NCI-H1694 (cell line): ENCODE measurements at places on chromosomes 3 and 15.
A peak's percentile ranks its signal among the peaks of the same experiment; 100 is the strongest.

DNA sequence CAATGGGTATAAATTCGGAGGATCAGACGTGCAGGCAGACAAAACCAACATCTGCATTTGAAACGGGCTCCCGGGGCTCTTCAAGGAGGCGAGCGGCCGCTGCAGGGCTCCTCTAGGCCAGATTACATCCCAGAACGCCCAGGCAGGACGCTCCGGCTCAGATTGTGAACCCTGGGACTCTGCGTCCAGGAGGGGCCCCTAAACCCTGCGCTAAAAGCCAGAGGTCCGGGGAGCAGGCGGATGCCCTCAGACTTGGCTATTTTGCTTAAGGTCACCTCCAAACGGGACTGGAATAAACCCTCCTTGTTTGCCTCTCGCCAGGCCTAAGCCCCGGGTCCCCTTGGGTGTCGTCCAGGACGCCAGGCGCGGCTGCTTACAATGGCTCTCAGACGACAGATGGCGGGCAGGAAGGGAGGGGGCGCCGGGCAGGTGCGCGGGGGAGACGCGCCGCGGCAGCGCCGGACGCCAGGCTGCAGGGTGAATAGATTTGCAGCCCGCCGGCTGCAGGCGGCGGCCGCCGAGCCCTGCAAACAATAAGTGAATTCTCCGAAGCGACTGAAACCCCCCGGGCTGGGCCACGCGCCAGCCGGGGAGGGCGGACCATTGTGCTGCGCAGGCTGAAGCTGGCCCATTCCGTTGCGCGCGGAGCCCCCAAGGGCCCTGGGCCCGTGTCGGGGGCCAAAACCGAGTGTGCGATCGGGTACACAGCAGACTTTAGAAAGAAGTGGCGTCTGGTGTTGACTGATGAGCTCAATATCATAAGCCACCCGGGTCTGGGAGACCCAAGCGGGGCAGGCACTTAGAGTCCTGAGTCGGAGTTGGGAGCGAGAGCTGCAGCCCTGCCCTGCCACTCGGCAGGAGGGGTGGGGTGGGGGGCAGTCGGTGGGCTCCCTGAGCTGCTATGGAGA is 32.3 kb upstream of the AMOTL2 start:
- peak; percentile 59 for DNase-seq

- no peak for DNase-seq
These were observed 687.9 kb upstream of the GRM7 start for GRCh38 chr3:6172871-6173642.

DNA sequence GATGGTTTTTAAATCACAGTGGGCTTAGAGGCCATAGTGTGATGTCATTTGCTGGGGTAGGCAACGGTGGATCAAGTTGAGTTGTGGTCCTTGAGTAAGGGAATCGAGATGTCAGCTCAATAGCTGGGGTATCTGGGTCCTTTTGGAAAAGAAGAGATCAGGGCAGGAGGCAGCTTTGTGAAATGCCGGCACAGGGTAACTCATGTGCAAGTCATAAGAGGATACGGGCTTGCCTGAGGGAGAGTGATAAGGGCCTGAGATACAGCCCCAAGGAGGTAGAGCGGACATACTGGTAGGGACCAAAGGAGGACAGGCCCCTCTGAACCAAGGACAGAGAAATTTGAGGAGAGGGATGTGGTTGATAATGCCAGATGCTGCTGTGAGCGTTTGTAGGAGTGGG is 4.2 kb upstream of the FAM131A start:
- DNase-seq, result no peak

DNA sequence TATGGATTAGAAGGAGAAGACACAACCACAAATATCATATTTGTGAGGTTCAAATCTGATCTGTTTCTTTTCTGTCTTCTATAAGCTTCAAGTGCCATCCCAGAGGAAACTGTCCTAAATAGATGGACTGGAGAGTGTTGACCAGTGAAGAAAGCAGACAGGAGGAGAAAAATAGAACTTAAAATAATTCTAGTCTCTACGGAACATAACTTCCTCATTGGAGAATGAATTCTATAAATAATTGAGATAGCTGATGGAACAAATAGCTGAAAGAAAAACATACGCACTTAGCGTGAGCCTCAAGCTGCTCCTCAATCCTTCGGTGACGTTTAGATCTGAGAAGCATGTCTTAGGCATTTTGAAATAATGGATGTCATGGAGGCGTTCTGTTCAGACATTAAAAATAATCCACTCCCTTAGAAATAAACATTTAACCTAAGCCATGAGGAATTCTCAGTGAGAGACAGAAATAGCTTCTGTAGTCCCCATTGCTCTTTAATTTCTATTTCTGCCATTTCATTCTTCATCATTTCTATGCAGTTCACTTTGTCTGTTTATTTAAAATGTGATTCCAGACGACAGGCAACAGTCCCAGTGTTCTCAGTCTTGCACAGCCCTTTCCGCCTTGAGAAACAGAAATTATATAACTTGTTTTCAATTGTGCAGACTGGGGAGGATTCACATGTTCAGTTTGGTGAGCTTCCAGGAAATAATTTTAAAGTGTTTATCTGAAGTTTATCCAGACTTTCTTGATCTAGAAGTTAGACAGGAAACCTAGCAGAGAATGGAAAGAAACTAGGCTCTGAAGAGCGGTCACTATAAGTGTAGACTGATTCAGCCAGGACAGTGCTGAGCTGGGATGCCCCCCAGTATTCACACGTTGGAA is 97.3 kb downstream of the NR1D2 start:
- no peak for DNase-seq

DNA sequence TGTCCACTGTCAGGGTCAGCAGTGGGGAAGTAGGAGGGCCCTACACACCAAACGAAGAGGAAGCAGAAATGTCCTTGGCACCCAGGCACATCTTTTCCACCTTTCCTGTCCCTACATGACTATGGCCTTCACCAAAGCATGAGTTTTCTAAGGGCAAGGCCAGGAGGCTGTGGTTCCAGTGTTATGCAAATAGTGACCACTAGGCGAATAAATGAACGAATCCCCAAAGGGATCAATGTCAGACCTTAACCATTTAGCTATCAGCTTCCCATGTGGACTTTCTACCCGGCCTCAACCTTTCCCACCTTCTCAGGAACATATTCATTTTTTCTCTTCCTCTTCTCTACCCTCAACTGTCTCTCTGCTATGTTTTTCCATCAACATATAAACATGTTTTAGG is 63.1 kb downstream of the NTRK3 start:
- DNase-seq, result no peak

DNA sequence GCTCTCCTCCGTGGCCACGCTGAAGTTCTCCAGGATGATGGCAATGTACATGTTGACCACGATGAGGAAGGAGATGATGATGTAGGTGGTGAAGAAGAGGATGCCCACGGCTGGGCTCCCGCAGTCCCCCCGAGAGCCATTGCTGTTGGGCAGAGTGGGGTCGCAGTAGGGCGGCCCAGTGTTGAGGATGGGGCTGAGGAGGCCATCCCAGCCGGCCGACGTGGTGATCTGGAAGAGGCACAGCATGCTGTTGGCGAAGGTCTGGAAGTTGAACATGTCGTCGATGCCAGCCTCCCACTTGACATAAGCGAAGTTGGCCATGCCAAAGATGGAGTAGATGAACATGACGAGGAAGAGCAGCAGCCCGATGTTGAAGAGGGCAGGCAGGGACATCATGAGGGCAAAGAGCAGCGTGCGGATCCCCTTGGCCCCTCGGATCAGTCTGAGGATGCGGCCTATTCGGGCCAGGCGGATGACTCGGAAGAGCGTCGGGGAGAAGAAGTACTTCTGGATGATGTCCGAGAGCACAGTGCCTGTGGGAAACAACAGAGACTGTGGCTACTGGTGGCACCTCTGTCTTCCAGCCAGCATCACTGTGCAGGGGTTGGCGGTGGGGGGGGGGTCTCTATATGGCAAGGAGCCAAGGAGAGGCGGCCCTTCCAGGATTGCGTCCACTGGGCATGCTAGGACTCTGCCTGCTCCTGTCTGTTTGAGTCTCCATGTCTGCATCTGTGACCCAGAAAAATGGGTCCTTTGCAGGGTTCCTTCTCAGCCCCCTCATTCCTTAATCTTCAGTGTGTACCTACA is 55.1 kb downstream of the EXOG start:
- DNase-seq, result no peak

- DNase-seq, result no peak
These were observed 9.8 kb upstream of the BMF start for GRCh38 chr15:40118473-40118872.

GRCh38 chr3:66998113-66998903 is at the start of gene KBTBD8:
TSS of gene KBTBD8 (plus strand) at chr3:66998307. CDS start at chr3:66998356, 49 bp downstream.
- DNase-seq, result peak; percentile 69

DNA sequence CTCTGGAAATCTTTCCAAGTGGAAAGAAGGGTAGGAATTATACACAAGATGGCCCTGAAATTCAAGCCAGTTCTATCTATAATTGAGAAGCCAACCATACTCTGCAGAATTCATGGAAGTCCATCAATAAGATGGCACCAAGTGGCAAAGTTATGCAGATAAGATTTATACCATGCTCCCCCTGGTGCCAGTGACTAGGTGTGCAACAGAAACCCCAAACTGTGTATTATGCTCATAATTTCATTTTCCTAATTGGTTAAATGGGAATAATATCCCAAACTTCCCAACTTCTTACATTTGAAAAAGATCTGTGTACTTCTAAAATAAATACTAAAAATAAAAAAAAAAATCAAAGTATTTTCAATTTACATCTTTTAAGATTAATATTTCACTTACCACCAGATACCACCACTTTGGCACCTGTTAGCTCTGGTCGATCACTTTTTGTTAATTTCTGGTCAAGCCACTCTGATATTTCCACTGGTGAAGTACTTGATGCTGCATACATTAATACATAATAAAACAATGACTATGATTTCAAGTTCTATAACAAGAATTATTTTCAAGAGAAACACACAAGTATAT is 25.9 kb downstream of the ETFA start:
- no peak for DNase-seq

GRCh38 chr3:50342813-50343633 is 2.4 kb upstream of the RASSF1 start:
- no peak for DNase-seq

GRCh38 chr3:24401811-24402185 is 92.9 kb downstream of the THRB start:
- no peak for DNase-seq

- DNase-seq, result no peak
These were observed 154.0 kb downstream of the ABHD5 start for GRCh38 chr3:43844757-43845156.

DNA sequence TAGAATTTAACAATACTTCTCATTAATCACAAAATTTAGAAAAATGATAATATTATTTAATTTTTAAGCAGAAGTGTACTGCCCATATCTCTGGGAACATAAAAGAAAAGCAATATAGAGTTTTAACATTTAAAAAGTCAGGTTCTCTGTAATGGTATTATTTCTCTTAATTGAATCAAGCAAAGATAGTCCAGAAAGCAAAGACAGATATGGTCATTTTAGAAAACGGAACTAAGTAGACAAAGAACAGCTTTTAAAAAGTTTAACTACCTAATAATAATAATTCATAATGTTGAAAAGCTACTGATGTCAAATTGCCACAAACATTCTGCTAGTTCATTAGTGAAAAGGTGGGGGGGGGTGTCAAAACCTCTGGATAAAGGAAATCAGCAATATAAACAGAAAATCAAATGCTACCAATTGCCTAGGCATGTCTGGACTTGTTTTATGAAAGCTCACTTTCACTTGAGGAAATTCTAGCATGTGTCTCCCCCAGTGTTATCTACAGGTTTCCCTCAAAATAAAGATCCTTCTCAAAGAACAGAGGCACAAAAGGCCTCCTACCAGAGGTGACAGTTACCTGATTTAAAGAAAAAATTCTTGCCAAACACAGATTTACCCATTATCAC is 1.7 kb downstream of the ZMAT3 start:
- no peak for DNase-seq

DNA sequence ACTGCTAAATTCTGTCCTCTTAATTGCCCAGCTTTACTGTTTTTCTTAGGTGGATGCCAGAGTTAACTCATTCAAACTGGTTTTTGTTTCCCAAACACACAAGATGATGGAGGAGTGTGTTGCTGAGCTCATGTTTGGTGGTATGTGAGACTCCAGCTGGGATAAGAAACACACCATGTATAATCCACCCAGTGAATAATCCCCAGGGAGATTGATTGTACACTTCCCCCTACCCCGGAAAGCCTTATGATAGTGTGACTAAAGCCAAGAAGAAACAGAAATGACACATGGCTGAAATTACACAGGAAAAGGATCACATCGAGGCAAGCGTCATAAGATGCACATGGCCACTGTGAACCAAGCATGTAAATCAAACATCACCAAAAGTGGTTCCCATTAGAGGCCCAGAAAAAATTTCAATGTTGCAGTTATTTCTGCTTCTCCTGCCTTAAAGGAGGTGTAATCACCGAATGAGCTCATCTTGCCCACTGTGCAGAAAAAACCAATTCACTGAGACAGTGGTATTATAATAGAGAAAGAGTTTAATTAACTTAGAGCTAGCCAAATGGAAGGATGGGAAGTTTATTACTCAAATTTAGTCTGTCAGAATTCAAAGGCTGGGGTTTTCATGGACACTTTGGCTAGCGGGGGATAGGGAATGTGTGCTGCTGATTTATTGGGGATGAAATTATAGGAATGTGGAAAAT is 56.7 kb upstream of the MAGI1 start:
- no peak for DNase-seq
